ENCODE measurements at places on chromosomes 6 and 20.

DNA sequence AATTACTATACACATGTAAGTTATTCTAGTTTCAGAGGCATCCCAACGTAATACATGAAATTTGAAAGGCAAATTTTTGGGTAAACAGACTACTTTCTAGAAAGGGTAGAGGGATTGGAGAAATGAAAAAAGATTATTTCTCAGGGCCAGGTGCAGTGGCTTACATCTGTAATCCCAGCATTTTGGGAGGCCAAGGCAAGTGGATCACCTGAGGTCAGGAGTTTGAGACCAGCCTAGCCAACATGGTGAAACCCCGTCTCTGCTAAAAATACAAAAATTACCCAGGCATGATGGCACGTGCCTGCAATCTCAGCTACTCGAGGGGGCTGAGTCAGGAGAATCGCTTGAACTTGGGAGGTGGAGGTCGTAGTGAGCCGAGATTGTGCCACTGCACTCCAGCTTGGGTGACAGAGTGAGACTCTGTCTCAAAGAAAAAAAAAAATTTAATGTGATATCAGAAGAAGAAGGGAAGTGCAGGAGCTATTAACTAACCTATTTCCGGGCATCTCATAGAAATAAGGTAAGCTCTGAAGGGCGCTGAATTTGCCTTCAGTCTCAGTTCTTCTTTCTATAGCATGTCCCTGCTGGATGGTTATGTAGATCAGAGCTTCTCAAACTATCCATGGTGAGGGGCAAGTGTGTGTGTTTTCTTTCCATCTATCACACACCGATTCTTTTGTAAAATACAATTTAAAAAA, 100.3 kb upstream of the MTHFD1L start:
- no peak for DNase-seq

DNA sequence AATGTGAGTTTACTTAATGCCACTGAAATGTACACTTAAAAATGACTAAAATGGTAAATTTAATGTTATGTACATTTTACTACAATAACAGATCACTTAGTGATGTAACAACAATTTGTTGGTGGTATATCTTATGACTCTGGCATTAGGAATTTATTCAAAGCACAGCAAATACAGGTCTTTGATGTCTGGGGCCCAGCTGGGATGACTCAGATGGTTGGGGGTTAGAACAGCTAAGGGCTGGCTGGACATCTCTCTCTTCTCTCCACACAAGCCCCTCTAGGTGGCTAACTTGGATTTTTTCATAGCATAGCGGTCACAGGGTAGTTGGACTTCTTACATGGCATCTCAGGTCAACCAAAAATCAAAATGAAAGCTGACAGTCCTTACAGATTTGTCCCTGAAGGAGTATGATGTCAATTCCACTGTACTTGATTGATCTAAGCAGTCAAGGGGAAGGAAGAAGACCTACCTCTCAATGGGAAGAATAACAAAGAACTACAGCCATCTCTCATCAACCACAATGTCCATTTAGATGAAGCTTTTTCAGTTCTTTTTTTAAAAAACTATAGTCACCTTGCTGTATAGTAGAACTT, 37.5 kb upstream of the LCA5 start:
- DNase-seq = no peak

- no peak for DNase-seq
Observed at GRCh38 chr6:12293235-12293930, 3.2 kb downstream of the EDN1 start.

DNA sequence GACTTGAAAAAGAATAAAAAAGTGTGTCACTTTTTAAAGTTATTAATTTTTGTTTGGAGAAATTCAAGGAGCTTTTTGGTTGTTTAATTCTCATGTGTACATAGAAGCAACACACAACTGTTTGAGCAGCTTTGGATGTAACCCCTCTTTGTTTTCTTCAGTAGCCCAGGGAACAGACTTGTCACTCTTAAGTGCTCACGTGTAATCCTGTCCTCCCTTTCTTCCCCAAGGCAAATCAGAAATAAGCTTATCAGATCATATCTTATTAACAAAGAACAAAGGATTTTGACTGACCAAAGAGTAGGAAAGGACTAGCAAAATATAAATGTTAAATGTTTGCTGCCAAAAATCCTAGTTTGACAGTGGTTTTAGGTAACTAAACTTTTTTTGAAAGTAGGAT, 7.3 kb upstream of the FLRT3 start:
- no peak for DNase-seq

GRCh38 chr6:135937106-135937505, 85.6 kb downstream of the PDE7B start:
- DNase-seq = no peak

GRCh38 chr6:61586934-61587537, 699.0 kb downstream of the KHDRBS2 start:
- DNase-seq = no peak

- no peak for DNase-seq
Observed at GRCh38 chr6:37535759-37536490, 36.2 kb upstream of the CCDC167 start.

DNA sequence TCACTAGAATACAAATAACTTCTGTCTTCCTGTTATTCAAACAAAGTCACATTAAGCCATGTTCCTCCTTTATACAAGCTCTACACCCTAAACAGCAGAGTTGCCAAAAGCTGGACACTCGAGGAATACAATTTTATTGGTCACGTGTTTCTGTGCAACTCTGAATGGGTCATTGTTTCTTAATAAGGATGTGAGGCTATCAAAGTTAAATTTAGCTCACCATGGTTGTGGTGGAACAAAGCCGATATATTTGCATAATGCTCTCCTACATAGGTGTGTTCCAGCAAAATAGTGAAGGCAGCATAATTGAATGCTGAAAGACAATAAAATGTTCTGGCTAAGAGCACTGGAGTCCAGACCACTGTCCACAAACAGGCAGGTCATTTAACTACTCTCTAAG, 36.9 kb upstream of the CD2AP start:
- DNase-seq = no peak

GRCh38 chr20:19783966-19784401, 25.9 kb downstream of the RIN2 start:
- no peak for DNase-seq

DNA sequence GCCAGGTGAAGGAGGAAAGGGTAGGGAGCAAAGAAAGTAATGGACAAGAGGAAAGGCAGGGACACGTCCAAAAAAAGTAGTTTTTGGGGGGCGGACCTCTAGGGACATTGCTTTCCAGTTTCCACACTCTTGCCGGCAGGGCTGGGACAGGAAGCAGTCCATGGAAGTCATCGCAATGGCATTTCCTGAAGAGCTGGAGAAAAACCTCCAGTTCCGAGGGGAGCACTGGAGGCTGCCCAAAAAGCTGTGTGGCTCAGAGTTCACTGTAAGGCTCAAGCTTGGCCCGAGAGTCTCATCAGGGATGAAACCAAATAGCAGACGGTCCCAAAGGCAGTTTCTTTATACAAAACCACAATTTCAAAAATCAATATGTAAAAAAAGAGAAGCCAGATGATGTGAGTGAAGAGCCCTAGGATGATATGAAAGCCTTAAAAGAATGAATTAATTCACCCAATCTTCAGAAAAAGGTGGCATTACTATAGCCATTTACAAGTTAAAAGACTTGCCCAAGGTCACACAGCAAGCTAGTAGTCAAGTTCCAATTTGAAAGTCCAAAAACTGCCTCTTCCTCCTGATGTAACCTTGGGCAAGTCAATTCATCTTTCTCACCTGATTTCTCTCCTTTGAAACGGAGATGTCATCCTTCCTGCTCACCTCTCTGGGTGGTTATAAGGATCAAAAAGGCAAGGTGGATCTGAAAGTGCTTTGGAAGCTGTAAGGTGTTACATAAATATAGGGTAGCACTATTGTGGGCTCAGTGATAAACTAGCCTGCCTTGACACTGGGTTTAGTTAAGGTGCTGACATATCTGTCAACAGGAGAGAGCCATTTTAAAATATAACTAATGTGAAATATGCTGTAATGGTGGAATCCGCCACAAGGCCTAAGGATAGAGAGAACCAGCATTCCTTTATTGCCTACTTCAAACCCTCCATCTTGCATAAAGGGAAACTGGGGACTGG, 9.1 kb downstream of the BCL2L1 start:
- DNase-seq = peak; percentile 80

GRCh38 chr20:44549123-44549522, 27.3 kb upstream of the SERINC3 start:
- DNase-seq = no peak

DNA sequence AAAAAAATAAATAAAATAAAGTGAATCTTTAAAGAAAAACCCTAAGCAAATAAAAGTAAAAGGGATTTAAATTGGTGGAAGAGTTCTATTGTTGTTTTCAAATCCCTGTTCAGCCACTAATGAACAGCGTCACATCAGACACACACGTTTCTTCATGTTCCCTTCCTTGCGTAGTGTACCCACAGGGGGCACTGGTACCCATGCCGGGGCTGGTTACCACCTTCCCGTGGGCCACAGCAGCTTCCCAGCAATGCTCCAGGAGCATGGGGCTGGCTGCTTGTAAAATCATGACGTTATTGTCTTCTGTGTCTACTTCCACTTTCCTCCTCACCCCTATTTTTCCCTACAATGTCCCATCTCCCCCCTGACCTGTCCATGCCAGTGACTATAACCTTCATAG, 988.7 kb downstream of the KIF16B start:
- no peak for DNase-seq

DNA sequence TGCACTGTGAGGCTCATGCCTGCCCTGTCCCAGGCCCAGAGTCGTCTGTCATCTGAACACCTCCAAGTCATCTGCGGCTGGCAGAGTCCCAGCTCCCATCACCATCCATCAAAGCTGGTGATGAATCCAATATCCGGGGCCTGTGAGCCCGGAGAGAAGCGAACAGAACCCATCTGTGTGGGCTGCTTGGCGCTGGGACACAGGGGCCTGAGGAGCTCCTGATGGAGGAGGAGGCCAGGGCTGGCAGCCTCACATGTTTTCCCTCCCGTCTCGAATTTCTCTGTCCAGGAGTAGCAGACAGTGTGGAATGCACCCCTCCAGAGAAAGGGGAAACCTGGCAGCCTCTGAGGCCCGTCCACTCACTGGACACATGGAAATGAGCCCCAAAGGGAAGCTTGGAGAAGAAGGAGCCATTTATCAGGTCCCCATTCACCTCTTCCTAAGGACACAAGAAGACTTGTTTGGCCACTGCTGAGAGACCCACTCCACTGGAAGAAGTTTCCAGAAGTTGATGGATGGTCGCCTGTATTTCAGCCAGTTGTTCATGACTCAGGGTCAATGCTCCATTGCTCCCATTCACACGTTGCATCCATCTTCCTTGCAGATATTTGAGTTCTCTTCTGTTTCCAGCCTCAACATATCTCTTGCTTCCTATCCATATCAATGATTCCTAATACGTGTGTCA, 307.5 kb upstream of the SULF2 start:
- DNase-seq = peak; percentile 58

DNA sequence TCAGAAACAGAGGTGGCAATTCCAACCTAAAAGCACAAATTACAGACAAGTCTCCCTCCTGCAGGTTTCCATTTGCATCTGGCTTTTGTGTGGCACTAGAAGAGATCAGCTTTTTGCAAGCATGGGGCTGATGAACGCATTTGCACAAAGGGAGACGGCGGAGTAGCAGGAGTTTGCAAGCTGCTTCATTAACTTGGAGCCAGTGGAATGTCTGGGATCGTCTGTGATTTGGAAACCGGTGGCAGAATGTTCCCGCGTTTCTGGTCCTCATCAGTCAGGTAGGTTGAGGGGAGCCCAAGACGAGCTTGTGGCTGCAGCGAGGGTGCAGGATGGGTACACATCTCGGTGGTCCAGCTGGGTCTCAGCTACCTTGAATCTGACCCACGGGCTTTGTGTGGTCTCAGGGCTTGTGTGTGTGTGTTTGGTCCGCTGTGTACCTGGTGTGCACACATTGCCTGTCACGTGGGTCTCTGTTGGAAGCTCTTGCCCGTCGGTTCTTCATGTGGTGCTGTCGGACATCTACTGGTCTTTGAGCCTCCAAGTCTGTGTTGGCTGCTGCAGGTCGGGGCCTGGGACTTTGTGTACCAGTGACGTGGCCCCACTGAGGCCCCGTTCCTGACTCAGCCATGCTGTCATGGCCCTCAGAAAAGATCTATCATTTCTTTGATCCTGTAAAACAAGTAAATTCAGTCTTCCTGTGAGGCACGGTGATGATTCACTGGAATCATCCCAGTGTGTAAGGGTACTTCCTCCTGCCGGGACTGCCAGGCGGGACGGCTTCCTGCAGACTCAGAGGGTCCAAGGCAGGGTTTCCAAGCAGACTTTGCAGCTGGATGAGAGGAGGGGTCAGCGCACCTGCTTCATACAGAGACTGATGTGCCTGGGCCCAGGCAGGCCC, 12.4 kb upstream of the MYT1 start:
- no peak for DNase-seq

- DNase-seq = no peak
Observed at GRCh38 chr6:147759093-147759492, 250.6 kb downstream of the SAMD5 start.

DNA sequence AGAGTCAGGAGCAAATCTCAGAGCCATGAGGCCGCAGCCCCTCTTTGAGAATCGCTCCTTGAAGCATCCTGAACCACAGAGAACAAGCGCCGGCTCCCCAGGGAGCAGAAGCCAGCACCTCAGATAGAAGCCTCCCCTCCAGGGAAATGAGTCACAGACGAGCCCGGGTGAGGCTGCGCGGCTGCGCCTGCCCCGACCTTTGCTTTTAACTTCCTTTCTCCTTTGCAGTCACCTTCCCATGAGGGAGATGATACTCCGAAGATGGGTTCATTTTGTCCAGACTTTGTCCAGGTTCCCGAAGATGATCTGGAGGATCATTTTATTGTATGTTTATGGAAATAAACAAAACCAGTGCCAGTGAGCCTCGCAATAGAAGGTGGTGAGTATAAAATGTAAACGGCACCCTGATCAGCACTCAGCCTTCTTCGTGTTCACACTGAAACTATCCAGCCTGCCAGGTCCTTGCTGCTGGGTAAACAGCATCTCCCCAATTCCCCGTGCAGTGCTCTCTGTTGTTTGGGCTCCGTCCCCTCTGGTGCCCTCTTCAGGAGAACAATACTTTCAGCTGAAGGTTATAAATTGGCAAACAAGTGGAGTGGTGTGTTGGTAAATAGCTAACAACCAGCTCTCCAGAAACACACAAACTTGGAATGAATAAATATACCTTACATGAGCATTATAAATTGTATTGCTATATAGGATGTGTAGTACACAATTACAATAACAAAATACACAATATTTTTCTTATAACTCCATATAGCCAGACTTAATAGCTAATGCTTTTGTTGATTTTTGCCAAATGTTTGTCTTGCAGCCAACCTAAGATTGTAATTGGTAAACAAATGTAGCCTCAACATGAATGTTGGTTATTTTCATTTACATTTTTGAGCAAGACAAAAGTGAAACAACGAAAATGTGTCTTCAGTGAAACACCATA, 41.4 kb upstream of the TMEM181 start:
- peak; percentile 45 for DNase-seq
